Mesenteric fat pad (tissue), 1 donor: ENCODE measurements at places on chromosomes 3 and 15.

- DNase-seq = no peak
Observed at GRCh38 chr15:64224511-64224910, 61.7 kb upstream of the PPIB start.

DNA sequence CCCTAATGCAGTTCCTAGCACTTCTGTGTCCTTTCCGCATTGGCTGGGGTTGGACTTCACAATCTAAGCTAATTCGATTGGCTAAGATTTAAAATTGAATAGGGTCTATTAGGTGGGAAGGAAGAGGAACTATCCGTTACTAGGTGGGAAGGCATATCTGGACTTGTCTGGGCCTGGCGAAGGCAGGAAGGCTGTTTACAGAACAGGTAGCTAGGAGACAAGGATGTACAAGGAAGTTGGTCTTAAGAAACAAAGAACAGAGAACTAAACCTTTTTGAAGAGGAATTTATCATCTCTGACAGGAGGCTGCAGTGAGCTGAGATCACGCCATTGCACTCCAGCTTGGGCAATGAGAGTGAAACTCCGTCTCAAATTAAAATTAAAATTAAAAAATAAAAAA is 17.3 kb upstream of the ATG7 start:
- no peak for DNase-seq

DNA sequence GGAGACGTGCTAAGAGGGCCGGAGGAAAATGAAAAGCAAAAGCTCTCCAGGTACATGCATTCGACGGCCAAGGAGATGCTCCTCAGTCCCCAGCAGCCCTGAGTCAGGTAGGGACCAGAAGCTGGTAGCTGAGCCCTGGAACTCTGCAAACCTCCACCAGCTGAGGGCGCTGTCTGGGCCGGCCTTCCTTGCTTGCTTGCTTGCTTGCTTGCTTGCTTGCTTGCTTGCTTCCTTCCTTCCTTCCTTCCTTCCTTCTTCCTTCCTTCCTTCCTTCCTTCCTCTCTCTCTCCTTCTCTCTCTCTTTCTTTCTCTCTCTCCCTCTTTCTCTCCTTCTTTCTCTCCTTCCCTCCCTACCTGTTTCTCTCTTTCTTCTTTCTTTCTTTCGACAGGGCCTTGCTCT is 94.6 kb upstream of the RASGRF1 start:
- DNase-seq = peak; percentile 88

- no peak for DNase-seq
Observed at GRCh38 chr3:184874709-184875644, 63.0 kb downstream of the VPS8 start.

- DNase-seq = no peak
Observed at GRCh38 chr3:5192571-5193365, 5.3 kb downstream of the EDEM1 start.

- no peak for DNase-seq
Observed at GRCh38 chr3:12924437-12924836, 83.1 kb upstream of the RPL32 start.

DNA sequence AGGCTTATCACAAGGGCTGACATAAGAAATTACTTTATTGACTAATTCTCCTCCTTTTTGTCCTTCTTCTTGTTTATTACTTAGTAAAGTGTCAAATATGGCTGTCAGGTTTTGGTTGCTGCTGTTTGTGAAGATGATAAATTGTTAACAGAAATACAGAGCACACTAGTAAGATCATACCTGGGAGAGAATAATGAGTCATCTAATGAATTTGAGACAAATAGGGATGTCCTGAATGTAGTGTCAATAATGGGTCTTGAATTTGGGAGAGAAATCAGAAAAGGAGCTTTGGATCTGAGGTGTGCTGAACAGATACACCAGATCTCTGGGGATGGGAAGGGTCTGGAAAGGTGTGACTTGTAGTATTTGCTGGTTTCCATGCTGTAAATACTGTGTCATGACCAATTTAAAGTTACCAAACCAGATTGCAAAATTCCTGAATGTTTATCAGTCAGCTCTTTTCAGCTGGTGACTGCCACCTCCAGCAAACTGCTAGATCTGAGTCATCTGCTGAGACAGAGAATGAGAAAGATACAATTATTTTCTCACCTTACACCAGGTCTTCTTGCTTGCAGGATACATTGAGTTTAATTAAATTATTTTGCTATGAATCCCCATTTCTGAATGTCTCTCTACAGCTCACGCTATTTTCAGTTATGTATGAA is 76.7 kb upstream of the SATB1 start:
- no peak for DNase-seq

DNA sequence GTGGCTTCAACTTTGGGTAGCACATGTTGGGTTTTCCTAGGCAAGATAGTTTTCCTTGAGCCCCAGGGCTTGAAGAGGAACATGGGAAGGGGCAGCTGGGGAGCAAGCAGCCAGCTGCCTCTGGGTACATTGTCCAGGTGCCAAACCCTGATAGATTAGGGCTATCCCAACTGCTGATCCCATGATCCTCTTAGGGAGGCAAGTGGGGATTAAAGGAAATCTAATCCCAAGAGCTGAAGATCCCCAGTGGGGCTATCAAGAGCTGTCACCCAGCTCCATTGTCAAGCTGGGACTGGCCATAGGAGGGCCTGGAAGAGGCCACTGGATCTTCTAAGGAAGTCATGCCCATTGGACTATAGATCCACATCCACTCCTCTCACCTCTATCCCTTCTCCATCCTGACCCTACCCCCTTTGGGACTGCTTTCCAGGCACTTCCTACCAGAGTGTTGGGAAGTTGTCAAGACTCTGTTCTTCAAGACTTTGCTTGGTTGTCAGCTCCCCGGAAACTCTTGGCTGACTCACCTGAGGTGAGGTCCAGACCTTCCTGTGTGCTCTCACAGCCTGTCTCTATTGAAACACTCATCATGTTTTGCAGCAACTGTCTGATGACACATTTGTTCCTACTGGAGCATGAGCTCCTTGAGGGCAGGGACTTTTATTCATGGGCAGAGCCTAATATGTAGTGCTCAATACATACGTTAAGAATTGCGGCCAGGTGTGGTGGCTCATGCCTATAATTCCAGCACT is 5.9 kb downstream of the CAMK2N2 start:
- no peak for DNase-seq

- DNase-seq = no peak
Observed at GRCh38 chr3:196063971-196064370, 17.9 kb downstream of the TFRC start.

- no peak for DNase-seq
Observed at GRCh38 chr3:124381575-124382333, 348.5 kb upstream of the UMPS start.

- no peak for DNase-seq
Observed at GRCh38 chr15:95192923-95193322, 961.6 kb downstream of the MCTP2 start.

- no peak for DNase-seq
Observed at GRCh38 chr3:65540666-65541065, 498.1 kb downstream of the MAGI1 start.

DNA sequence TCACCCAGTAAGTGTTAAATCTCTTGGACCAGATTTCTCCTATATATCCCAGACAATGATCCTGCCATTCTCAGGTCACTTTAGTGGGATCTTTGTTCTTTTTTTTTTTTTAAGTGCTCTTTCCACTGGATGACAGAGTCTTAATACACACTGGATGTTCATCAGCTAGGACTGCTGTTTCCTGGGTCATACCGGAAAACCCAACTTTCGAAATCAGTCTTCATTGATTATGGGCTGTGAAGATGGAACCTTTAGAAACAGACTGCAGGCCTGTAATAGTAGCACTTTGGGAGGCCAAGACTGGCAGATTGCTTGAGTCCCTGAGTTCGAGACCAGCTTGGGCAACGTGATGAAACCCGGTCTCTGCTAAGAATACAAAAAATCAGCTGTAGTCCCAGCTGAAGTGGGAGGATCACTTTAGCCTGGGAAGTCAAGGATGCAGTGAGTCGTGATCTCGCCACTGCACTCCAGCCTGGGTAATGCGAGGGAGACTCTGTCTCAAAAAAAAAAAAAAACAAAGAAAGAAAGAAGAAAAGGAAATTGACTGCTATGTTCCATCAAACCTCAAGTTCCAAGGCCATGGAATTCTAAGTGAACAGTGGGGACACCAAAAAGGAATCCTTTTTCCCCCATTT is 2.3 kb downstream of the EOGT start:
- no peak for DNase-seq

DNA sequence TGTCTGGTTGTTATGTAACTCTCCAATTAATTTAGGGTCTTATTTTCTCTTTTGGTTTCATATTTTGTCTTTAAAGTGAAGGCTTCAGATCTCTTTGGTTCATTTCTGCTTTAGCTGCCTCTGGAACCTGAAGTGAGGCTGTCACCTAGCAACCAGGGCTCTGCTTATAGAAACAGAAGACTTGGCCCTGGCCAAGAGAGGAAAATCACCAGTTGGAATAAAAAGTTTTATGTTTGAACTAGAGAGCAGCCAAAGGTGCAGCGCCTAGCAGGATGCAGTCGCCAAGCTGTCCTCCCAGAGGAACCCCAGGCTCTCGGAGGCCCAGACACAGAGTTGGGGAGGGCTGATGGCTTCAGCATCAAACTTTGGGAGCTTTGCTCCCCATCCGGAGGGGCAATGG is 41.1 kb downstream of the LYZL4 start:
- no peak for DNase-seq

DNA sequence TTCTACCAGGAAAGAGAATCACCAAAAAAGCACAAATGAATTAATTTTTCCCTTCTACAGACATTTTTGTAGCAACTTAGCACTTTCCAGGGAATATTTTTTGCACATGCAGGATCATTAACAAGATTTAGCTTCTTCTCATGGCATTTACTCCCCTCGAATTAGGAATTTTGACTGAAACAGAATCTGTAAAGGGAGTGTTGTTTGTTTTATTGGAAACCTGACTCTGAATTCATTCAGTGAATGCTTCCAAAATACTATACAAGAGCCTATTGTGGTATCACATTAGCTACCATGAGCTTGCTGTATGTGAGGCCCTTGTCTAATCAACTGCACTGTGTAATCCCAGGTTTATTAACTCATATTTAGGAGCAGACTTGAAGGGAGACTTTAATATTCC is 130.4 kb upstream of the ATP10A start:
- no peak for DNase-seq

- DNase-seq = peak; percentile 69
Observed at GRCh38 chr15:73684581-73685455, 635 bp downstream of the CD276 start.

DNA sequence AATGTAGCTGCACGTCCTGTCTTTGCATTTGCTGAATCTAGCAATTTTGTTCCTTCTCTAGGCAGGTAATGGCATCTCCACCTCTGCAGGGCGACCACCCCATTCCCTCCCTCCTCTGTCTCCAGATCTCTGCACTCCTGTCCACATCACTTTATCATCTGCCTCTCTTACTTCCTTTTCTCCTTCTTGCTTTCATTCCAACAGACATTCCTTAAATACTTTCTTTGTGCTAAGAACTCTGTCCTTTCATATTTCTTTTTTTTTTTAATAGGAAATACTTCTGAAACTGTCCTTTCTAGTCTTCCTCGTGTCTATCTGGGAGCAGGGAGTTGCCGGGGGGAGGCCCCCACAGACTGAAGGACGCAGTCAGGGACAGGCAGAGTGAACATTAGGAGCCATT is 7.2 kb downstream of the ITIH3 start:
- DNase-seq = no peak
